CD4-positive, alpha-beta T cell treated with Interleukin-2 at 100 ng/mL for 4 hours (primary cell): ENCODE measurements at places on chromosomes 3 and 15.

GRCh38 chr3:181103605-181104004 lies 114.1 kb upstream of the DNAJC19 start:
- no peak for DNase-seq

- no peak for DNase-seq
Measured at GRCh38 chr15:54803134-54803808, 393.5 kb downstream of the RSL24D1 start.

DNA sequence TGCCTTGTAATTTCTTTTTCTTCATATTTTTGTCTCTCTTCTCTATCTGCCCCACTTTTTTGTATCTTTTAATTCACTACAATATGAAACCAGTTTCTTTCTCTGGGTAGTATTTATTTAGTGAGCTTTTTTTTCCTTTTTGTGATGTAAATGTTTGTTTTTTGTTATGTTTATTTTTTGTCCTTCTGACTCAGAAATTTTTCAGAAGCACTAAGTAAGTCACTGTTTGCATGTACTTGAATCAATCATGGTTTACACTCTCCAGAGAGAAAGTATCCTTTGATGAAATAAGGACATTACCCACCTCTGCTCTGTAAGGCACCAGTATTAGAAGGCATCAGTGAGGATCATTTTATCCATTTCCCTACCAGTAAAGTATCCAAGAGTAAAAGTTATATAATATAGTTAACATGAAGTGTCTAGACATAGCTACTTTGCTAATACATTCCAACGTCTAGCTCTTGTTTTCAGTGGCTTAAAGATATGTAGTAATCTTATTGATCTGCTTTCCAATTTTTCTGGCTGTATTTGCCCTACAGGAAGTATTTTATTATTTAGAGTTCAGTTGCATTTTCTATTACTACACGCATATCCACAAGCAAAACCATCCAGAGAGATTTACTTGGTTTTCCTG lies 25.4 kb downstream of the FILIP1L start:
- DNase-seq: no peak

DNA sequence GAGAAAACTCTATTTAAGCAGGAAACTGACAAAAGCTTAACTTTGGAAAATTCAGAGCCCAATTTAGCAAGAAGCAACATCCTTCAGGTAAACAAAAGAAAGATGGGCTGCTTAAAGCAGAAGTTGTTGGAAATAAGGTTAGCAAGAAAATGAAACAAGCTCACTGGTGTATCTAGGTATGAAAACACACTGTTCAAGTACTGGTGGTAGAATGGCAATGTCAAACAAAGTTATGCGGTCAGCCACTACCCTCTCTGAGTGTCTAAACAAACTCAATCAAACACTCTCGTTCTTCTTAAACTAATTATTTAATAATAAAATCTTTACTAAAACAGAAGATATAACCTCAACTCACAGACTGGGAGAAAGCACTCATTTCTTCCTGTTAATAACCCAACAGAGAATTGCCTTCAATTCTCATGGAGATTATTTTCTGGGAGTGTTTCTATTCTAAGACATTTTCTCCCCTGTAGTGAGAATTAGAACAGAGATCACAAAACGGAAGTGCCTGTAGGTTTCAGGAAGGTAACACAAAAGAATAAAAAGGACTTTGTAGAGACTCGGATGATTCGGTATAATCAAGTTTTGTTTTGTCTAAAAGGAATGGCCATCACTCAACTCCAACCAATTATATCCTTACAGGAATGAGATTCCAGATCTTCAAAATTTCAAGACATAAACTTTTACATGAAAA lies 28.9 kb downstream of the PRICKLE2 start:
- no peak for DNase-seq

DNA sequence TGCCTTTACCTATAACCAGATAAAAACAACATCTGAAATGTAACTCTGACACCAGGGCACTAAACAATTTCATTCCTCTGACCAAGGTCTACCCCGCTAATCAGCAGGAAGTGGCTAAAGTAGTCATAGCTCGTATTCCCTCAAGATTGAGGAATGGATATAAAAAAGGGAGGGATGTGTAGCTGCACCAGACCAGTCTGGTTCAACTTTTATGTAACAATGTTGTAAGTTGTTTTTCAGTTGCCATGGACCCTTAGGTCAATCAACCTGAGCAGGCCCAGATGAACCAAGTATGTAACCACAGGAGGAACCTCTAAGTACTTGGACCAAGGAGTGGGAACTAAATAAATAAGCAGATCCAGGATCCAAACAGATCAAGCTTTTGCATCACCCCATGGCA lies 28.4 kb upstream of the IFT57 start:
- DNase-seq: no peak

DNA sequence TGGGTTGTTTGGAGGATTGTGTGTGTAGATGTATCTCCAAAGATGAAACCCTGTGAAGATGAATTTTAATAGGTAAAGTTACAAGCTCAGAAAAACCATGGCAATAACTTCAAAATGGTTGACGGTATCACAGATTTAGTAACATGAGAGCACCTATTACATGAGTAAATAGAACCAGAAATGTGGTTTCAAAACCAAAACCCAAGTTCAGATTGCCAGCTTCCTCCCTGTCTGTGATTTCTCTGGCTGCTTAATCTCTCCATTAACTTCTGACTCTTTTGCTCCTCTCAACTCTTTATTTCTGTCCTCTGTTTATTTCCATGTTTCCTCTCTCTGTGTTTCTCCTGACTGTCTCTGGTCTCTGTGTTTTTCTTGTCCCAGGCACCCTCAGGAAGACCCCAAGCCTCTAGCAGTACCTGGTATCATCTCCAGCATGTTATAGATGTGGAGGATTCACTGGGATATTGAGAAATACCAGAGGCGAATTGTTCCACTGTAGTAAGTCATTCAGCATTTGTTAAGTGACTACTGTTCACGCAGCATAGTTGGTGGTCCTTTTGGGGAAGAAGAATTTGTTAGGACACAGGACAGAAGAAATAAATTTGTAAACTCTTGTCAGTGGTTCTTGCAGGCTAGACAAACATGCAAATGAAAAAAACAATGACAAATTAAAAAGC lies 138.8 kb downstream of the BBX start:
- no peak for DNase-seq

DNA sequence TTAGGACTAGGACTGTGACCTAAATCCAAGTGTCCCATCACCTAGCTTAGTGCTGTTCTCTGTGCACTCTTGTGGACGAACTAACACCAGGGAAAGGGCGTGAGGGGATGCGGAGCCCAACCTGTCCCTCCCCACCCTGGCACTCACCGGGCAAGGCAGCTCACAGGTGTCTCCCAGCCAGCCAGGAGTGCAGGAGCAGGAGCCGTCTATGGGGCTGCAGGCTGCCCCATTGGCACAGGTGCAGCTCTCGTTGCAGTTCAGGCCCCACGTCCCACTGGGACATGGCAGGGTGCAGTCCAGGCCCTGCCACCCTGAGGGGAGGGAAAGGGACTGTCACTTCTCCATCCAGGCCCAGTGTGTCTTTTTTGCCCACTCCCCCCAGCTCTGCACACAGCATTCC lies 60.3 kb downstream of the RAB11A start:
- DNase-seq: no peak

DNA sequence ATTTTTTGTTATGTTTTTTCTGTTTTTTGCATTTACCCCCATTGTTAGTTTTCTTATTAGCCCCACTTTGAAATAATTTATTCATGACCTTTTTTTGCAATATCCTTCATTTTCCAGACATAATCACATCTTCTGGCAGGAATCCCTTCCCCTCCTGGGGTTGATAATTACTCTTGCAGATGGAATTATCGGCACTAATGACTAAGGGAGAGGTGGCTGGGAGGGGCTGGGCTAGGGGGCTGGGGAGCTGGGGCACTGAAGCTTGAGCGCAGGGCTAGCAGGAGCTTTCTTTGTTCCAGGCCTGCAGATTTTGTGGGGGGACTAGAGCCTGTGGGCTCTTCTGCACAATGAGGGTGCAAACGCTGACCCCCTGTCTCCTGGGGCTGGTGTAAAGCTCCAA lies 77.8 kb downstream of the RAB11A start:
- DNase-seq: no peak

DNA sequence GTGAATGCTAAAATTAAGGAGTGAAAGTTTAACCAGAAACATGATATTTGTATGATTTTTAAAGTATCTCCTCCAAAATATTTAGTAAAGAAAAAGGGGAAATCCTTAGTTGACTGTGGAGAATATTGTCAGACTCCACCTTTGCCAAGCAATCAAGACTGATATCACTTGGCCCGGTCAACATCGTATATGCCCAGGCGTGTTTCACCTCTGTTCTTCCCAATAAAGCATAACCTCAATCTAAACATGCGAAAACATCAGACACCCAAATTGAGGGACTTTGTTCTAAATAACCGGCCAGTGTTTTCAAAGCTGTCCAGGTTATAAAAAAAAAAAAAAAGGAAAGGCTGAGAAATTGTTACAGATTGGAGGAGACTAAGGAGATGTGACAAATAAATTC lies 54.2 kb upstream of the PPP4R2 start:
- DNase-seq: no peak
